ENCODE measurements at places on chromosomes 7 and 10. TPM values are rescaled to one million over a fixed set of nuclear protein-coding genes. Genes with fewer than 3 reads are reported as not detected.

Gene TBX20
- 0.12 TPM for total RNA-seq

Gene BAIAP2L1
- 7.1 TPM for total RNA-seq

Gene TSPAN15
- 23.1 TPM for total RNA-seq

Gene BMPR1A
- total RNA-seq: 30.3 TPM

Gene ADCK2
- total RNA-seq: 16.8 TPM

Gene CLDN4
- total RNA-seq: 1.2 TPM

Gene CPVL
- total RNA-seq: 3.8 TPM

- DNase-seq: no peak
Observed at GRCh38 chr10:64103750-64104470, 582.7 kb downstream of the REEP3 start.

- DNase-seq: no peak
Observed at GRCh38 chr10:60937022-60937421, 7.0 kb downstream of the RHOBTB1 start.

DNA sequence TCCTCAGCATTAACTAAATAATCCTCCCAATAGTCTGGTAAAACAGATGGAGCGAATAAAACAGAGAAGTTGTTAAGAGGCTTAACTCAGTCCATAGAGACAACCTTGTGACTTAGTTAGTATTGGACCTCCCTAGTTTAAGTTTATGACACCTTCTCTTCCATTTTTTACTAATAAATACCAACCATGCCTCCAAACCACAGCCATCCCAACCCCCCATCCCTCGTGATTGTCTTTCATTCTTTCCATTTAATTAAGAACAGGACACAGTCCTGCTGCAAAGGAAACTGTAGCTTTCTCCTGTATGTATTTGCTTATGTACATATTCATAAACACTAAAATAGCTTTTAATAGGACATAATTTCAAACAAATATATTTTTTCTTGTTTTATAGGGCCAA lies 238.2 kb downstream of the SEMA3D start:
- DNase-seq: no peak

GRCh38 chr7:80070391-80070790 lies 64.2 kb upstream of the GNAI1 start:
- DNase-seq: no peak

- DNase-seq: peak; percentile 56
Observed at GRCh38 chr10:127866276-127867013, 26.3 kb downstream of the CLRN3 start.

GRCh38 chr10:24897326-24897926 lies 55.0 kb downstream of the PRTFDC1 start:
- DNase-seq: peak; percentile 89

DNA sequence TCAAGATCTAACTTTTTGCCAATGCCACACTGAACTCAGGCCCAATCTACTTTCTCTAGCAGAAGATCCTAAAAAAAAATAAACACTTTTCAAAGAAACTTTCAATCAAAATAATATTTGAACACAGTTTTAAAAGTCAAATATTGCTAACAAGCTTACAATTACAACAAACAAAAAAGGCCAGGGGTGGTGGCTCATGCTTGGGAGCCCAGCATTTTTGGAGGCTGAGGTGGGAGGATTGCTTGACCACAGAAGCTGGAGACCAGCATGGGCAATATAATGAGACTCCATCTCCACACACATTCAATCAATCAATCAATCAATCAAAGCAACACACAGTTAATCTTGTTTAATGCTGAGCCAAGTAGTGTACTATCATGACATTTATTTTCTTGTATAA lies 149.2 kb downstream of the CYP26A1 start:
- no peak for DNase-seq

DNA sequence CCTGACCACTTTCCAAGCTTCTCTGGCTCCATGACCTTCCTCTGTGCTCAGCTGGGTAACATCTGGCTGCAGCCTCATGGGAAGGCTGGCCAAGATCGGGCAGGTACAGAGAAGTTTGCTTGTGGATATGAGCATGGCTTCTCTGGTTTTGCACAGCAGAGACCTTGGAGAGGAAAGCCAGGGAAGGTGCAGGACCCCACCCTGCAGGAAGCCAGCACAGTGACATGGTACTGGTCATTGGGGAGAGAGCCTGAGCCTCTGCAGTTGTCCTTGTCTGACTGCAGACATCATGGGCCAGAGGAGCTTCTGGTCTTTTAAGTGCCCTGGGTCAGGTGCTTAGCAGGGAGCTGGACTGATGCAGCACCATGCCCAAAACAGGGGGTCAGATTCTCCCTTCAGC lies 70.6 kb upstream of the LEP start:
- DNase-seq: no peak

DNA sequence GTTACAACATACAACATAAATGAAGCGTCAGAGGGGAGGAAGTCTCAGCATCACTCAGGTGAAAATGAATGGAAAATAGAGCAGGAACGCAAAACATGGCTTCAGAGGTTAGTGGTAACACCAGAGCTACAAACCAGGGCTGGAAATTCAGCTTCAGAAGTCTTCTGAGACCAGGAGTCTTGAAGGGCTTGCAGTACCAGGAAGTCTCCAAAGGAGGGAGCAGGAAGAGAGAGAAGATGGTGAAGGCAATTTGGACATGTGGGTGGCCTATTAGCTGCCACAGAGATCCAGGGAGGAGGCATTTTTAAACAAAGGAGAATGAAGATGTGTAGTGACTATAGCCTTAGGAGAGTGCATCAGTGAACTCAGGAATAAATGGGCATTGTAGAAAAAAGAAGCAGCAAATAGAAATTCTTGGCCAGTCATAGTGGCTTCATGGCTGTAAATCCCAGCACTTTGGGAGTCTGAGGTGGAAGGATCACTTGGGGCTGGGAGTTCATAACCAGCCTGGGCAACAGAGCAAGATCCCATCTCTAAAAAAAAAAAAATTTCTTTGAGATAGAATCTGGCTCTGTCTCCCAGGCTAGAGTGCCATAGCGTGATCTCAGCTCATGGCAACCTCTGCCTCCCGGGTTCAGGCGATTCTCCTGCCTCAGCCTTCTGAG lies 9.3 kb upstream of the TET1 start:
- peak; percentile 76 for DNase-seq

- peak; percentile 64 for DNase-seq
Observed at GRCh38 chr7:47580175-47580706, 1.7 kb downstream of the TNS3 start.

DNA sequence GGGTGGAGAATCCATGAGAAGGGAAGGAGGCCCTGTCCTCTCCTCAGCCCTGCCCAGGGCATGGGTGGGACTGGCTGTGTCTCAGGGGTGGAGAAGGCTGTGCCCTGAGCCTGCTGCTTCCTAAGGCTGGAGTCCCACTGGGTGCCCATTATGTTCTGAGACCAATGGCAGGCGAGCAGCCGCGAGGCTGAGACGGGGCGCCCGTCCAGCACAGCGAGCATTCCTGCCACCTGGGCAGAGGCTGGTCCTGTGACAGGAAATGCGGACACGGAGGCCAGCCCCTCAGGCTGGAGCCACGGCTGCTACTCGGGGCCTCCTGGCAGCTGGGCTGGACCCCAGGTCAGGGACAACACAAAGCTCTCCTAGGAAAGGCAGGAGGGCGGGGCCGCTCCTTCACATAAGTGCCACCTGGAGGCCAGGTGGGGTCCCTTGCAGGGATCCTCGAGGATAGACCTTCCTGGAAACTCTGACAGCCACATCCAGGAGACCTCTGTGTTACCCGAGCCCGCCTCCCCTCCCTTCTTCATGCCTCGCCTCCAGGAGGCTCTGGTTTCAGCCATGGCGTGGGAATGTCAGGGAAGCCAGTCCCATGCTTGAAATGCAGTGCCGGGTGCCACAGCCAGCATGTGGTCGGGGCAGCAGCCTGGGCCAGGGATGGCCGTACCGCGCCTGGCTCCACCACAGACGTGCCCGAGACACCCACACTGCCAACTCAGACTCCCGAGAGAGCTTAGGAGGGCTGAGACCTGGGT lies 173.9 kb downstream of the USP6NL start:
- no peak for DNase-seq

DNA sequence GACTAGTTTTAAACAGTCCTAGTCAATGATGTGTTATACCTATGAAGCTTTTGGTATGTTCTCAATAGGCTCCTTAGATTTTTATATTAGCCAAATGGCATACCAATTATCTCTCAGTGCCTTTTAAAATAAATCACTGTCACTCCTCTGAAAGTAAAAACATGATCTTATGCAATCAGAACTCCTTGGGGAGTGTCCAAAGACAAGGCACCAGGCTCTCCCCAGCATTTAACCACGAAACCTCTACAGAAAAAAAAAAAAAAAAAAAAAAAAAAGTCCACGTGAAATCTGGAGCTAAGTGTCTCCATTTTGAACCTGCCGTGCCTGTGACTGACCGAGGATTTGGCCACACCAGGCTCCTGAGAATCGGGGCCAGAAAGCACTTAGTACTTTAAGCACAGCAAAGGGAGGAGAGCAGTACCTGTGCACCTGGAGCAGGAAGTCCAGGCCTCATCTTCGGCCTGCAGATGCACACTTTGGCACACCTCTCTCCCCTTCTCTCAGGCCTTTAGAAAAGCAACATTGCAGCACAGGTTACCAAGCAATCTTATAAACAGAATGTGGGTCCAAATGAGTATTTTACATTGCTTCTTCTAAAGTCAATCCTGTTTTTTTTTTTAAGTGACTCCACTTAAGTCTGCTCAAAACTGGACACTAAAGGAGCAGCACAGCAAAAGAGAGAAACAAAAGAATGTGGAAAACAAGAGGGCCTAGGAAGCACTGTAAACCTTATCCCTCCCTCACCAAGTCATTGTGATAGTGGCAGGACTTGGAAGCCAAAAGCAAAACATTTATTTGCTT lies 1.5 kb downstream of the FAM13C start:
- peak; percentile 25 for DNase-seq

DNA sequence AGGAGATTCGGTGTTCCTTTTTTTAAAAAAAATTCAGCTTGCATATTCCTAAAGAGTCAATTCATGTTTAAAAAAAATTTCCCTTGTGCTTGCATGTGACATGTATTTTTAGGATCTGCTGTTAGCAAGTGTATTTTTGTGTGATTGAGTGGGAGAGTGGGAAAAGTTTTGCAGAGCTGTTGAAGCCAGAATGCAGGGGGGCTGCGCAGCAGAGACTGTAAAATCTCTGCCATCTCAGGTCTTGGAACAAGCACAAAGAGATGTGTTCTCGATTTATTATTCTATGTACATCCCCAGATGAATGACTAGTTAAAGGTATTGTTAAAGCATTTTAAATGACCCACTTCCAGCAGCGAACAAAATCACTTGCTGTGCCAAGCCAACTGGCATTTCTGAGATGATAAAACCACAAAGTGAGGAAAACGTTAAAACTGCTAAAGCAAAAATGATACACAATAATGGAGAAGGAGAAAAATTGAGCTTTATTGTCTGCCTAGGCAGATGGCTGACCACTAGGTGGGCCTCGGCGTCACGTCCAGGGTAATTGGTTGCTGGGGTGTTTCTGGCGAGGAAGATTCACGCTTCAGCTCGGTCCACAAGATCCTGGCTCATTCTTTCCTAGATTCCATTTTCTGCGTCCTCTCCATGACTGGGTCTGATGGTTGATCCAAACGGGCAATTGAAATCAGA lies 67.0 kb upstream of the ATRNL1 start:
- DNase-seq: no peak

- no peak for DNase-seq
Observed at GRCh38 chr7:136692221-136692620, 176.2 kb upstream of the CHRM2 start.

Data from RPMI7951 (cell line).